ENCODE measurements at places on chromosomes 12 and 14.
A peak's percentile ranks its signal among the peaks of the same experiment; 100 is the strongest.

DNA sequence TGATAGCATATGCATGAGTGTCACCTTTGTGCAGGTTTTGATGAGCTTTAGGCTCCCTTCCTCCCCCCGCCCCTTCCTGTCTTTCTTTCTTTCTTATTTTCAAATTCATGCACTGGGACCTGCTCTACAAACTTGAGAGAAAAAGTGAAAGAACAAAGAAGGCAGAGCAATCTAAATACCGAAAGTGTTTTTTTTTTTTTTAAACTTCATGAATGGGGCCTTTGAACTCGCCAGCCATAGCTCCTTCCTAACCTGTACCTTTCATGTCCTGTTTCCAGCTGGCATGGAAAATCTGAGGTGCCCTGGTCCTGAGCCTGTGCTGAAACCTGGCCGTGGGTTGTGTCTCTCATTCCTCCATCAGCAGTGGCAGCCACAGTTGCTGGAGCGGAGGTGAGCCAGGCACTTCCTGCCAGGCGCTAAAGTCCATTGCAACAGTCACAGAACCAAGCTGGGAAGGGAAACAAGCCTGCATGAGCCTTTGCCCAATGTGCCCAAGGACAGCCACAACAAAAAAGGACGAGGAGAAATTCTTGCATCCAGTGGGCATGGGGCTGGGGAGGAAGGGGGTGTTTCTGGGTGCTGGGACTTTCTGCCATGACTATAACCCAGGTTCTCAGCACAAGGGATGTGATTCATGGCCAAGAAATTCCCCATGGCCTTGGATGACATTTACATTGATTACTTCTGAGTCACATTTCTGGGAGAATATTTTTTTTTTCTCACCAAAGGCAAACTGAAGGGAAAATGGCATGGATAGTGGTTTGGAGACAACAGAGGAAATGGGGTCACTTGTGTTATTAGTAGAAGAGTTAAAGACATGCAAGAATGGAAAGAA, 102.7 kb downstream of the TMEM30B start:
- no peak for DNase-seq

DNA sequence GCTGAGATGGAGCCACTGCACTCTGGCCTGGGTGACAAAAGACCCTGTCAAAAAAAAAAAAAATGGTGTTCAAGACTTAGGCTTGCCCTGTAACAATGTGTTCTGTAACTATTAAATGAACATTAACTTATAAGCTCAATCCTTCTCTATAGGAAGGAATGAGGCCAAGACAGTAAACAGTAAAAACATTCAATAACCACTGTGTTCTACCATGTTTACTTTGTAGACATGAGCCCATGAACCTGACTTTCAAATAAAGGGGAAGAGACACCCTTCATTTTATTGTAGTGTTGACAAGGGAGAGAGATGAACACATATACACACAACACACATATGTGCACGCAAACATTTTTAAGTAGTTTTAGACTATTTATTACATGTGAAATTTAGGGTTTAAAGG, 20.1 kb upstream of the RASSF3 start:
- no peak for DNase-seq

- DNase-seq, result peak; percentile 18
Measured at GRCh38 chr12:32755051-32755653, 545 bp downstream of the YARS2 start.

GRCh38 chr14:34766060-34766459, 51.7 kb upstream of the CFL2 start:
- DNase-seq, result no peak

- DNase-seq, result no peak
Measured at GRCh38 chr14:58824106-58824505, 186.3 kb downstream of the DACT1 start.

- no peak for DNase-seq
Measured at GRCh38 chr12:76410781-76411180, 62.6 kb upstream of the BBS10 start.

- DNase-seq, result no peak
Measured at GRCh38 chr12:76153616-76154015, 69.1 kb upstream of the NAP1L1 start.

Measured in stimulated activated CD8-positive, alpha-beta memory T cell treated with anti-CD3 and anti-CD28 coated beads, Interleukin-4, amount 100 ng/mL, for 1 hour (primary cell).